Heart right ventricle (tissue), 16 donors: ENCODE measurements at places on chromosomes 6 and 20.

DNA sequence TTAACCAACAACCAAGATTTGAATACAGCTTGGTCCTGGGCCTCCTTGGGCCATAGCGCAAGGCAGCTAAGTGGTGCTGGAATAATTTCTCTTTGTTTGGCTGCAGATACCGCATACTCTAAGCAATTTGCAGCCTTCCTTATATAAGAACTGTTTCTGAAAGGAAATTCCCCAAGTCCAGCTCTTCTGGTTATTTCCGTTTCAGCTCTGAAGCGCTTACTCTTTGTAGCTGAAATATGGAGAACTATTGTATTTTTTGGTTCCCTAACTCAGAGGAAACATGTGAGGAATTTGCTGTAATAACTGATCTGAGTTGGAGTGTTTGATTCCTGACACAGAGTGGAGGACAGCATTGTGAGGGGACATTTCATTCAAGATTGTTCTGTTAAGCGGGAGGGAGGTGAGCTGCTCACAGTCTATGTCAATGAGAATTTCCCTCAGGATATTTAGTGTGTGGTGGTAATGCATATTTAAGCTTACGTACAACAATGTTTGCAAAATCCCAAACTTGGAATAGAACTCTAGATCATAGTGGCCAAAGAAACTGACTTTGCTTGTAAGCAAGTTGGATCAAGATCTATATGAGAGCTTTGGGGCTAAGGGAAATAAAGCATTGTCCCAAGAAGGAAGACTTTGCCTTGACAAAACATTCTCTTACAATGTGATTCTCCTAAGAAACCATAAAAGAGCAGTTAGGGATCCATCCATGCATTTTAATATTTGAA lies 576.6 kb upstream of the FLRT3 start:
- no peak for DNase-seq

- no peak for DNase-seq
Measured at GRCh38 chr6:83378621-83379388, 52.0 kb downstream of the ME1 start.

- no peak for DNase-seq
Measured at GRCh38 chr20:56614196-56614595, 14.9 kb upstream of the TFAP2C start.

GRCh38 chr6:116463301-116463700 lies 2.1 kb downstream of the CALHM6 start:
- no peak for DNase-seq

DNA sequence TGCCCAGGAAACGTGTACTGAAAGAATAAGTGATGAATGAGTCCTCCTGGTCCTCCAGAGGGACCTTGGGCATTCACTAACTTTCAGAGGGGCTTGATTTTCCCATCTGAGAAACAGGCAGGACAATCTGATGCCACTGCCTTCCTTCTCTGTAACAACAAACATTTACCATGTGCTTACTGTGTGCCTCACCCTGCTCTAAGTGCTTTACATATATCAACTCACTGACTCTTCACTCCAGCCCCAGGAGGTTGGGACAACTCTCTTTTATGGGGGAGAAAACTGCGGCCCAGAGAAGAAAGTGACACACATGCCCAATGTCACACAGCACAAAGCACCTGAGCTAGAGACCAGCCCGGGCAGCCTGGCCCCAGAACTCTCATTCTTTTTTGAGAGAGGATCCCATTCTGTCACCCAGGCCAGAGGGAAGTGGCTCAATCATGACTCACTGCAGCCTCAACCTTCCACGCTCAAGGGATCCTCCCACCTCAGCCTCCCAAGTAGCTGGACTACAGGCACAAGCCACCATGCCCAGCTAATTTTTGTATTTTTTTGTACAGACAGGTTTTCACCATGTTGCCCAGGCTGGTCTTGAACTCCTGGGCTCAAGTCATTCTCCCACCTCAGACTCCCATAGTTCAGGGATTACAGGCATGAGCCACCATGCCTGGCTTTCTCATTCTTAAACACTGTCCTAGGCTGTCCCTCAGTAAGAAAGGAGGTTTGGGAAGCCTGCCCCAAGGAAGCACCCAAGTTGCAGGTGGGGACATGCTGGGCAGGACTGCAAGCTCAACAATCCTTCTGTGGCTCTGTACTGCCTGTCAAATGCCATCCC lies 38.0 kb downstream of the NOL4L start:
- no peak for DNase-seq

GRCh38 chr6:34834789-34835518 lies 43.1 kb downstream of the BLTP3A start:
- DNase-seq = no peak

- DNase-seq = no peak
Measured at GRCh38 chr20:1652104-1652503, 5.5 kb downstream of the SIRPG start.

- DNase-seq = no peak
Measured at GRCh38 chr20:32966881-32967781, 37.1 kb downstream of the SUN5 start.

GRCh38 chr20:44993343-44993742 lies 27.0 kb downstream of the STK4 start:
- no peak for DNase-seq

GRCh38 chr6:15793288-15793687 lies 130.5 kb upstream of the DTNBP1 start:
- DNase-seq = peak; percentile 5

DNA sequence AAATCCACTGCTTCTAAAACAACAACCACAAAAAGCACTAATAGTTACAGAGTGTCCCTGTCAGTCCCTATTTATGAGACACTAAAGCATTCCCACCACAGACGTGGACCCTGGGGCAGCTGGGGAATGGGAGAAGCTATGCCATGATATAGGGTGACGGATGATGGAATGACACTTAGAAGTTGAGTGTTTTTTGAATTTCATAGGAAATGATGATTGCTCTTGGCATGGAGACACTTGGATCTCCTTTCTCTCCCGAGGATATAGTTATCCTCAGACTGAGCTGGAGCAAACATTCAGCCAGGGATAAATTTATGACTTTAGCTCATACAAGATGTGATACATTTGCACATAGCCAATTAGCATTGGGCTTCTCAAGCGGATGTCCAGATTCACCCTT lies 151.2 kb downstream of the EDN3 start:
- no peak for DNase-seq

DNA sequence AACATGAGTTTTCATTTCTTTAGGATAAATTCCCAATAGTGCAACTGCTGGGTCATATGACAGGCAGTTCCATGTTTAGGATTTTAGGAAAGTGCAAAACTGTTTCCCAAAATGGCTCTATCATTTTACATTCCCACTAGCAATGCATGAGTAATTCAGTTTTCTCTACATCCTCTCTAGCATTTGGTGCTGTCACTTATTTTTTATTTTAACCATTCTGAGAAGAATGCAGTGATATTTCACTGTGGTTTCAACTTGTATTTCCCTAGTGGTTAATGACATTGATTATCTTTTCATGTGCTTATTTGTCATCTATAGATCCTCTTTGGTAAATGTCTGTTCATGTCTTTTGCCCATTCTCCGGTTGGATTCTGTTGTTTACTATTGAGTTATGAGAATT lies 82.7 kb downstream of the PHIP start:
- DNase-seq = no peak

- DNase-seq = no peak
Measured at GRCh38 chr20:2114990-2115681, 13.5 kb downstream of the STK35 start.

DNA sequence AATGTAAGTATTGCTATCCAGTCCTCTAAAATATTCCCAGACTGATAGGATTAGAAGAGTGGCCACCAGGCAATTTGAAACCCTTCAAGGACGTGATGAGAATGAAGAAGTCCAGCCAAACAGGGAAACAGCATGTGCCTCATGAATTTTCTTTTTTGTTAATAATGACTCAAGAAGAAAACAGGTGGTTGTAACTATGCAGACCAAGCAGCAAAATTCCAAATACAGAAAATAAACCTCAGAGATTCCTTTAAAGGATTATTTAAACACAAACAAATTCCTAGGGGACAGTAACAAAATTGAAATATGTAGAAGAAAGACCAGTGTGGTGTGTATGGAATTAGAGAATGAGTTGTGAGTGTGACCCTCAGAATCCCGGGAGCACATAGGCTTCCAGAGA lies 239.2 kb downstream of the KCNQ5 start:
- no peak for DNase-seq

DNA sequence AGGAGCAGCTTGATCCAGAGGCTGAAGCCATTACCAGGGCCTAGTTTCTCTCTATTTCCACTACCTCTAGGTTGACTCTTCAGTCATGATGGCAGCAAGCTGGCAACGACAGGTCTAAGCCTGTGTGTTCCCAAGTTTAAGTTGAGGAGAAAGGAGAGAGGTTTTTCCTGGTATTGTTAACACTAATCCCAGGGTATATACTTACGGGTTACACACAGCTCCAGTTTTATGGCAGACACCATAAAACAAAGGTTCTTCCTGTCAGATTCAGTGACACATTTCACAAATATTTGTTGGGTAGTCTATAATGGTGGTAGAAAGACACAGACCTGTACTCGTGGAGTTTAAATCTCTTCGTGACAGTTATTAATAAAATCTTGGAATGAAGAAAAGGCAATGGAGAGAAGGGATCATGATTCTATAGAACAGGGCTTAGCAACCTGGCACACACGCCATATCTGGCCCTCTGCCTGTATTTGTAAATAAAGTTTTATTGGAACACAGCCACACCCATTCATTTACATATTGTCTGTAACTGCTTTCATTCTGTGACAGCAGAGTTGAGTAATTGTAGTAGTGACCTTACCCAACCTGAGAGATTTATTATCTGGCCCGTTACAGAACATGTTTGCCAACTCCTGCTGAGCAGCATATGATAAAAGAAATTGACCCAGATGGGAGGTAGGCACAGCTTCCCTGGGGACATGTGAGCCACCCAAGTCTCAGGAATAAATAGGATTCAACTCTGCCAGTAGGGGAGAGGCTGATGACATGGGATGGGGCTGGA lies 323.3 kb downstream of the CDH4 start:
- no peak for DNase-seq

- no peak for DNase-seq
Measured at GRCh38 chr20:2750491-2751251, 49.8 kb downstream of the CPXM1 start.

DNA sequence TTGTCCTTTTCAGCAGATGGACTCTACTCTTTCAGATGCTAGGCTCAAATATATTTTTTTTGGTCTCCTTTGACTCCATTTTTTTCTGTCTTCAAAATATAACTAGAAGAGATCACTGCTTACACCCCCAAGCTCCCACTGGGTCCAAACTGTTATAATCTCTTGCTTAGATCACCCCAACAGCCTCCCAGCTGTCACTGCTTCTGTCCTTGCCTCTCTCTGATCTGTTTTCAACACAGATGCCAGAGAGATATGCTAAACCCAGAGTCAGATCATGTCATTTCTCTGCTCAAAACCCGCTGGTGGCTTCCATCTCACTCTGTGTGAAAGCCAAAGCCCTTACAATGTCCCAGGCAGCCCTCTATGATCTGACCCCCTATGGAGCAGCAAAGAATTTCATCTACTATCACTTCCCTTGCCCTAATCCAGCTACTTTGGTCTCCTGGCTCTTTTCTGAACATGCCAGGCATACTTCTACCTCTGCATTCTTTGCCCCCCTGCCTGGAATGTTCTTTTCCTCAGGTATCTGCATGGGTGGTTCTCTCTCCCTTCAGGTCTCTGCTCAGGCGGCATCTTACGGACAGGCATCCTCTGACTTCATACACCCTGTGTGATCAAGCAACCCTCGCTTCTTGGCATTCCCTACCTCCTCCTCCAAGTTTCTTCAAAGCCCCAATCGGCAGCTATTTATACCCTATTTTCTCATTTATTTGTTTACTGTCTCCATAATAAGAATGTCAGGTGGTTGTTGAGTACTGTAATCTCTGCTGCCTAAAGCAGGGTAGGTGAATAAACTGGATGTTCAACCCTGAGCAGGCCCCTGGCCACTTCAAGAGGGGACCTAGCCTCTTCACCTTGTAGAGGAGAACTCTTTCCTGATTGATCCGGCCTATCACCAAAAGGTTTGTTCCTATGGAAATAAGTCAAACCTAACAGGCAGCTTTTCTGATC lies 43.6 kb upstream of the SLC4A11 start:
- DNase-seq = no peak

DNA sequence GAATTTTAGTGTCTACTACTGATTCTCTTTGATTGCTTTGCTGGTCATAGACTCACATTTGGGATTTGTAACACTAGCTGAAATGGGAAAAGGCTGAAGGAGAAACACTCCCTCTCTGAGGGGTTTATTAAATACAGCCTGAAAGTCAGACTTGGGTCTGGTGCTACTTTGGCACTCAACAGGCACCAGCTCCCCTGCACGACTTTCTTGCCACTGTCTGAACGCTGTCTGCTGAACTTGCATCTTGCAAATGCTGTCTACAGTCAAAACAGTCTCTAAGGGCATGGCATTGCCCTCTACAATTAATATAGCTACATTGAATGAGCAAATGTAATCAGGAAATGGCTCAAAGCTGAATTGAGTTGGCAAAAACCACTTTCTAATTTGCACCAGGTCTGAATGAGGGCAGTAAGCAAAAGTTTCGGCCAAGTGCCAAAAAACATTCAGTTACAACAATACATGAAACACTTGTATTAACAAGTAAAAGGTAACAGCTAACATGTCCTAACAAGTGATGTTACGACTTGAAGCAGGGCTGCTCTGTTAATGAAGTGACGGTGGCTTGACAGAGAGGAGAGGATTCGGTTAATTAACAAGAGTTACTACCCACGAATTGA lies 119.5 kb downstream of the FOXC1 start:
- no peak for DNase-seq

- no peak for DNase-seq
Measured at GRCh38 chr6:119308048-119308570, 41.5 kb downstream of the MAN1A1 start.

GRCh38 chr20:48841196-48841874 lies 13.5 kb upstream of the PREX1 start:
- no peak for DNase-seq

GRCh38 chr6:89952686-89953085 lies 58.4 kb downstream of the GJA10 start:
- no peak for DNase-seq

GRCh38 chr6:11432713-11433450 lies 104.7 kb upstream of the TMEM170B start:
- no peak for DNase-seq

DNA sequence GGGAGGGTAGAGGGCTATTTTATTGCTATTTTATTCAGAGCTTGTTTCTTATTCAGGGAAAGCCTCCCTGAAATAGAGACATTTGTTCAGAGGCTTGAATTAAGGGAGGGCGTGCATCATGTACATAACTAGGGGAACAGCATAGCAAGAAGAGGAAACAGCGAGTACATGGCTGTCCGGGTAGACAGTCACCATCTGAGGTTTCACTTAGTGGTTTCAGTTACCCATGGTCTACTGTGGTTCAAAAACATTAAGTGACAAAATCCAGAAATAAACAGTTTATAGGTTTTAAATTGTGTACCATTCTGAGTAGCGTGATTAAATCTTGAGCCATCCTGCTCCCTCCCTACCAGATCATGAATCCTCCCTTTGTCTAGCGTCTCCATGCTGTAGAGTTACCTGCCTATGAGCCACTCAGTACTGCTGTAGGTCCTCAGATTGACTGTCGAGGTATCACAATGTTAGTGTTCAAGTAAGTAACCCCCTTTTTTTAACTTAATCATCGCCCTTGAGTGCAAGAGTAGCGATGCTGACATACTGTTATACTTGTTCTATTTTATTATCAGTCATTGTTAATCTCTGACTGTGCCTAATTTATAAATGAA lies 791.5 kb downstream of the TFAP2A start:
- no peak for DNase-seq

GRCh38 chr6:43717389-43717788 lies 29.8 kb upstream of the MRPS18A start:
- DNase-seq = no peak
